GM12864 (cell line): ENCODE measurements at places on chromosomes 6 and 20.

DNA sequence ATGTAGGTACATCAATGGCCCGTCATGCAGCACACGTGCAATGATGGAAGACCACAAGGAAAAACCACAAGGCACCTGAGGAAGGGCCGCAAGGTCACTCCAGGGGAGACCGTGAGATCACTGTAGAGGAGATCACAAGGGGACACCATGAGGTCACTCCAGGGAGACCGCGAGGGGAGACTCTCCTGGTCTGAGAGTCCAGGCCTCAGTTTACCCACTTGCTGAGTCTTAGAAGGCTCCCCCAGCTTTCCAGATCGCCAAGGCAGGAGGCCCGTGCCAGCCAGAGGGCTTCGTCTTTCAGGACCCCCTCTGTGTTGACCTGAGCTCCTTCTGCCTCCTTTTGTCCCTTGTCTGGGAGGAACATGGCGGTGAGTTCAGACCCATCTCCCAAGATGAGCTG lies 232.2 kb downstream of the ERMARD start:
- no peak for DNase-seq

- DNase-seq: no peak
Measured at GRCh38 chr20:18837718-18838117, 24.1 kb downstream of the SCP2D1 start.

DNA sequence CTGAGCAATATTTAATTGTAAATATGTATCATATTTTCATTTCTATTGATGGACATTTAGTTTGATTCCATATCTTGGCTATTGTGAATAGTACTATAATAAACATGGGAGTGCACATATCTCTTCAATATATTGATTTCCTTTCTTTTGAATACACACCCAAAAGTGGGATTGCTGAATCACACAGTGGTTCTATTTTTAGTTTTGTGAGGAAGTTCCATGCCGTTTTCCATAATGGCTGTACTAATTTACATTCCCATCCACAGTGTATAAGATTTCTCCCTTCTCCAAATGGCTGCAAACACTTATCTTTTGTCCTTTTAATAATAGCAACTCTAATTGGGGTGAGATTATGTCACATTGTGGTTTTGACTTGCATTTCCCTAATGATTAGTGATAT lies 86.7 kb upstream of the RAB32 start:
- no peak for DNase-seq

DNA sequence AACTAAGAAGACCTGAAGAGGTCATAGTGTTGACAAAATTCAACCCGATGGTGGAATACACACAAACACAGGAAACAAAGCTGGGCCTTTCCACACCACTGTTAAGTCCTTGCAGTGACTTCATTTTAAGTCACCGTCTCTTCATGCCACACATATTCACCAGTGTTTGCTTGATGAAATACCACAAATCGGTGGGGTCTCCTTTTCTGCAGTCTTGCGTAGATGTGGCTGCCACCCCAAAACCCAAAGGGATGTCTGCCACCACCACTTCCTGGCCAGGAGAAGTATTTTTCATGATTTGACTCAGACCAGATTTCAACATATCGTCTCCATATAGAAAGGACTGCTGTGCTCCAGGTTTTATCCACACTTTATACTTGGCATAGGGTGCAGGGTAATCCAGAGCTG lies 11.0 kb upstream of the COL10A1 start:
- no peak for DNase-seq

- DNase-seq: no peak
Measured at GRCh38 chr20:32007787-32008616, 2.2 kb upstream of the CCM2L start.

DNA sequence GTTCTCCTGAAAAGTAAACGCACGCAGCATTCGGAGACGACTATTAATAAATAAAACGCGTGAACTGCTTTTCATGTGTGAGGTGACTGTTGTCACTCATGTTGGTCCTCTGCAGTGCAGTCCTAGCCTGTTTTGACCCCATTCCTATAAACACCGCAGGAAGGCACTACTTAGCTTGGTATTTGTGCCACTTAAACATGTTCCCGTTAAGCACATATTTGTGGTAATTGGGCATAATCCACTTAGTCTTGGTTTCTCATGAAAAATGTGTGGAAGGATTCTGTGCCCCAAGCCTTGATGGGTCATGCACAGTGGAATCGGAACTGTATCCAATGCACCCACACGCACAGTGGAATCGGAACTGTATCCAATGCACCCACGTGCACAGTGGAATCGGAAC lies 313.9 kb downstream of the THBS2 start:
- DNase-seq: no peak

GRCh38 chr20:38673261-38673660 lies 51.0 kb upstream of the SLC32A1 start:
- no peak for DNase-seq

DNA sequence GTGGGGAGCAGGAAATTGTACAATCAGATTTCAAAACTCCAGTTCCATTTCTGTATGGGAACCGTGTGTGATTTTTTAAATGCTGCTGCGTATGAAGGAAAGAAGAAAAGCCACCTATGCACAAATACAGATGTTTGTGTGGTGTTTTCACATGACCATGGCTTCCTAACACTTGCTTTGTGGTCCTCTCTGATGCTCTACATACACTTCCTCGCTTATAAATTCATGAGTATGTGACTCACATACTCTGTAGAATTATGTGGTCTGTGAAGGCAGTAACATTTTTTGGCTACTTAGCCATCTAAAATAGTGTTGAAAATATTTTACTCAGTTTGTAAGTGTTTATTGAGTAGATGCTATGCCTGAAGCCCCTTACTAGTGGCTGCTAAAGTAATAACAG lies 119.8 kb upstream of the PDE10A start:
- DNase-seq: no peak

DNA sequence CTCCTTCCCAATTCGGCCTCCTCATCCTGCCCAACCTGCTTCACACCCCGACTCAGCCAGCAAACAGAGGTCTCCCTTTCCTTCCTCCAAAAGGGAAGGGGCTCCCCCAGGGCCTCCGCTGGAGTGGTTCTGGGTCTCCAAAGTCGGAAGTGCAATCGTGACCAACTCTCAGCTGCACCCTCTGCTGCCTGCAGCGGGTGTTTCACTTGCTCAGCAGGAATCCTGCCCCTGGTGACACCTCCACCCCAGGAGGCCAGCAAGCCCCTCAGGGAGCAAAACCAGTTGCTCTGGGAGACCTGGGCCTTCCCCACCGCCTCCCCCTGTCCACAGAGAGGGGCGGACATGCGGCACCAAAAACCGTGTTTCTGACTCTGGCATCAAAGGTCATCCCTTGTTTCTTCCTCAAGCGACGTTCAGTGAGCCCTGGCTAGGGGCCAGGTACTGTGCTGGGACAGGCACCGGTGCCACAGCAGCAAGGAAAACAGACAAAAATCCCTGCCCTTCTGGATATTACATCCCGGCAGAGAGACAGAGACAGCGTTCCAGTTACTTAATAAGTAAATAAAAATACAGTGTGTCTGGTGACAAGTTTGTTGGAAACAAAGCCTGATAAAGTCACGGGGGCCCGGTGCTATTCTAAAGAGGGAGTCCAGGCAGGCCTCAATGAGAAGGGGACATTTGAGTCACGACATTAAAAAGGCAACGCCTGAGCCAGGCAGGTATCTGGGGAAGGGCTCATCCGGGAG lies 219.0 kb downstream of the BMP7 start:
- DNase-seq: no peak

DNA sequence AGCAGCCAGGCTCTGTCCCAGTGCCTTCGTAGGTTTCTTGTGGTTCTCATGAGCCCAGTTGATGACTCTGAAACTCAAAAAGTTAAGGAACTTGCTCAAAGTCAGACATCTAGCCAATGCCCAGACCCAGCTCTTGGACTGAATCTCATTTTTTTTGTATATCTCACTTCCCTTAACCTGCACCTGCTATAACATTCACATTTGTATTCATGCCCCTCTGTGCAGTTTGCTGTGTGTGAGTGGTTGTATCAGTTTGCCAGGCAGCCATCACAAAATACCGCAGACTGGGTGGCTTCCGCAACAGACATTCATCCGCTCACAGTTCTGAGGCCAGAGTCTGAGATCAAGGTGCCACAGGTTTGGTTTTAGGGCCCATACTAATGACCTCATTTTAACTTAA lies 49.9 kb downstream of the IPCEF1 start:
- peak; percentile 36 for DNase-seq

- no peak for DNase-seq
Measured at GRCh38 chr6:1287103-1287591, 24.8 kb upstream of the FOXQ1 start.

DNA sequence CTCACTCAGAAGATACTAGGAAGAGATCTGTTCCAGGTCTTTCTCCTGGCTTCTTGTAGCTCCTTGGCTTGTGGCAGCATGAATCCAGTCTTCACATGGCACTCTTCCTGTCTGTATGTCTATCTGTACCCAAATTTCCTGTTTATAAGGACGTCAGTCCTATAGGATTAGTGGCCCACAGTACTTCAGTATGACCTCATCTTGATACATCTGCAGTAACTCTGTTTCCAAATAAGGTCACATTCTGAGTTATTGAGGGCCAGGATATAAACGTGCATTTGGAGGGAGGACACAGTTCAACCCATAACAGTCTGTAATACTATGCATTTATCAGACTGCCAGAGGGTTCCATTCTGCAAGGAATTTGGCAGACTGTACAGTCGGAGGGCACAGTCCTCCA lies 57.6 kb upstream of the DYNLRB1 start:
- DNase-seq: no peak

- DNase-seq: no peak
Measured at GRCh38 chr20:3843490-3843889, 3.1 kb upstream of the MAVS start.

GRCh38 chr6:52249078-52249477 lies 4.8 kb upstream of the IL17F start:
- no peak for DNase-seq

DNA sequence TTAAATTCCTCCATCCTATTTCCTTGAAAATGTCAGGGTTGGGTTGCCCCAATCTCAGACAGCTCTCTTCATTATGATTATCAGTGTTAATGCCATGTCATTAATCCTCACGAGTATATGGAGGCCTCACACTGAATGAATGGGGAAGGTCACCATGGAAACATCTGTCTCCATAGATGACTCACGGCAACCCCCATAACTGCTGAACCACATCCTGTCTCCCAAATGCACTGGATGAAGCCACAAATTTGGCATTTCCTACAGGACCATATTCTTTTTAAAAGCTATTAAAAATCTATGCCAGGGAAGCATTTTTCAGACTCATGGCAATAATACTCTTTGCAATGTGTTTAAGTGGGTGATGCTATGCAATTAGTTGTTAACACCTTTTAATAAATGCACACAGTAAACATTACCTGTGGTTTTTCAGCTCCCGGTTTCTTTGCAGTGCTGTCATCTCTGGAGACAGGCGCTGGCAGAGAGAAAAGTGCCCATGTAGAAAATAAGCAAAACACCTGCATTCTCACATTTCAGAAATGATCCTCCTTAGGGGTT lies 80.1 kb upstream of the PTPRK start:
- no peak for DNase-seq

DNA sequence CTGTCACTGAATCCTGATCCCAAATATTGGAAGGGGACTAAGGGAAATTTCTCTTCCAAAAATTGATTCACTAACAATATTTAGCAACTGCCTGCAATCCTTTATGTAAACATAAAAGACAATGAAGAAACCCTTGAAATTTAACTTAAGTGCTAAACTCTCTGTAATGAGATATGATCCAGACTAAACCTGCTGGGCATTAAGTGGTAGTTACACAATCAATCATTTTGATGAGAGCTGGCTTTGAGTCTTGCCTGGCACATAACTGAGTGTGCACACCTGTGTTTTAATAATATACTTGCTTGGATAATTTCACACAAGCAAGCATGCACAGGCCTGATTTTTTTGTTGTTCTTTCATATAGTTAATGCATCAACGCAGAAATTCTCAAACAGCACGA lies 9.8 kb upstream of the ZFP64 start:
- no peak for DNase-seq

- DNase-seq: no peak
Measured at GRCh38 chr6:157762636-157763035, 60.4 kb upstream of the SNX9 start.
